Stimulated activated CD8-positive, alpha-beta memory T cell treated with anti-CD3 and anti-CD28 coated beads, Interleukin-15, amount 100 ng/mL, for 4 hours (primary cell): ENCODE measurements at places on chromosomes 3 and 15.

DNA sequence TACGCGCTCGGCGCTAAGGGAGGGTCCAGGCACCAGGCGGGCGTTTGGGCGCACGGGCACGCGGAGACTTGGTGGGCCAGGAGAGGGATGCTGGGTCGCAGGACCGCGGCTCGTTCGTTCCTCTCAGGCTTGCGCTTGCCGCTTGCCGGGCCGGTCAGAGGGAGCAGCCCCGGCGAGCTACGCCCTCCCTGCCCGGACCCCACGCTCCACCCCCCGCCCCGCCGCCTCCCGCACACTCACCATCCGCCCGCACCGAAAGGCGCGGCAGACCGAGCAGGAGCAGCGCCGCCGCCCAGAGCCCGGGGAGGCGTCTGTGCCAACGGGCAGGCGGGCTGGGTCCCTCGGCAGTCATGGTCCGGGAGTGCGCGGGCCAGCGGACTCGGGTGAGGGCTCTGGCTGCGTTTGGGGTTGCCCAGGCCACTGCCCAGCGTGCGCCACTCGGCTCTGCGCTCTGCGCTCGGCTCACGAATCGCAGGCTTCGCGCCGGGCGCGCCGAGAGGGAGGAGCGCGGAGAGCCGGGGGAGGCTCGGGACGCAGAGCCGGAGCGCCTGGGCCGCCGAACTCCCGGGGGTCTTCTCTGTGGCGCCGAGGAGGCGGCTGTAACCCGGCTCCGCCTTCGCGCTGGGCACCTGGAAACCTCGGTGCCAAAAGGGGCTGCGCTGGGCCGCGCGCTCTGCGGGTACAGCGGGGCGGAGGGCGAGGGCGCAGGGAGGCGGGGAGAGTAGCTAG, at the start of gene SUSD5:
Gene SUSD5 (minus strand): TSS at position 365 of the 729 bp plus-strand sequence. CDS start 13 bp downstream, at position 352.
- no peak for DNase-seq

DNA sequence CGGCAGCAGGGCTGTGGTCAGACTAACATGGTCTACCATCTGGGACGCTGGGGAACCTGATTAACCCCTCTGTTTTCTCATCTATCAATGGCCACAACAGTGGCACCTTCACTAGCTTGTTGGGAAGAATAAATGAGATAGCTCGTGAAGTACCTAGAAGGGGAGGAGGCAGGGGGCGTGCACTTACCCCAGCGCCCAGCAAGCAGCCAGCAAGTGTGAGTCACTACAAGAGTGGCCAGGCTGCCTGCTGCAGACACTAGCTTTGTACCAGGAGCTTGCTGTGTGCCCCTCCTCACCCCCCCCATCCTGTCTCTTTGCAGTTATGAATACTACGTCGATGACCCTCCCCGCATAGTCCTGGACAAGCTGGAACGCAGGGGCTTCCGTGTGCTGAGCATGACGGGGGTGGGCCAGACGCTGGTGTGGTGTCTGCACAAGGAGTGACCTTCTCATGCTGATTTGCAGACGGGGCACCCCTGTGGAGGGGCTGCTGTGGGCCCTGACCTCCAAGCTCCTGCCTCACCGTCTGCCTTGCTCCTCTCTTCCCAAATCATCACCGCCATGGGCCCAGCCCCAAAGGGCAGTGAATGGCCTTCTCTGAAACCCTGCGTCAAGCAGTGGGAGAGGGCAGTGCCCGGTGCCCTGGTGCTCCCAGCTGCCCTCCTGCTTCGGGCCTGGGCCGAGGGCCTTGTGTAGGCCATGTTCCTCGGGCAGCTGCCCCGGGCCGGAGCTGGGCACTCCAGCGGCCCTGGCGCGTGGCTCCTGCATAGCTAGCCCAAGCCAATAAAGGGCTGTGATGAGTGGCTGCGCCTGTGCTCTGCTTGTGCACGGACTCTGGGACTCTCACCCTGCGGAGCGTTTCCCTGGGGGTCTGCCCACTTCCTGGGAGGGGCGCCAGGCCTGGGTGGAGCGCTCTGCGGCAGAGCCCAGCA, 2.6 kb upstream of the C15orf62 start:
- no peak for DNase-seq

DNA sequence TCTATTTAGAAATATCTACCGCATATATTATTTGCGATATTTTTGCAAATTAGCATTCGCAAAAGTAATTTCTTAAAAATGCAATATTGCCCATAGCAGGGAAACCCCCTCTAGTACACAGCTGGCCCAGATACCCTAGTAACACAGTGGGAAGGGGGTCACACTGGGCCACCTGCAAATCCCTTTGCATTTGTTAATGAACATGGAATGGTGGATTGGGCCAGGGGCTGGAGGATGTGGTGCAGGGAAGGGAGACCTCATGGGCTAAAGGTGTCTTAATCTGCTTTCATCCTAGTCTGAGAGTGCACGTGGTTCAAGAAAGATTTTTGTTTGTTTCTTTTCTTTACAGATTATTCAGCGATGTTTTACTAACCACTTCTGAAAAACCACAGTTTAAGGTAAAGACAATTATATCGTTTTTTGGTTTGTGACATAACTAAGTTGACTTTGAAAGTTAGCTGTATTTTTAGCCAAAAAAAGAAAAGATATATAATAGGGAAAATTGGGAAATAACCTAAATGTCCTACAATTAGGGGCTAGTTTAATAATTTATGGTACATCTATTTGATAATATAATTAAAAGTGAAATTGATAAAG, 30.0 kb downstream of the PDHB start:
- no peak for DNase-seq

DNA sequence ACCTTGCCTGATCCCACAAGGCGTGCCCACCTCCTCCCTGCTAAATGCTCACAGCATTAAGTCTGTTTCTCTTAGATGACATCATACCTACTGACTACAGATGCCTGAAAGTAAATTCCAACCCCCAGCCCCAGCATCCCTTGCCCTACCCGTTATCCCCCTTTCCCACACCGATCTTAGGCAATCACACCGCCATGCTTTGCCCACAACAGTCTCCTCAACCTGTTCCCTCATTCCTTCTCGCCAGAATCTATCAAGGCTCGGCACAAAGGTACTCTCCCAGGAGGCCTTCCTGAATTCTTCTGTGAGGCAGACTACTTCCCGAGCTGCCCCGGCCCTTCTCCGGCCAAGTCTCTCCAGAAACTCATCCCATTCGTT, 789 bp upstream of the SEC61A1 start:
- no peak for DNase-seq

DNA sequence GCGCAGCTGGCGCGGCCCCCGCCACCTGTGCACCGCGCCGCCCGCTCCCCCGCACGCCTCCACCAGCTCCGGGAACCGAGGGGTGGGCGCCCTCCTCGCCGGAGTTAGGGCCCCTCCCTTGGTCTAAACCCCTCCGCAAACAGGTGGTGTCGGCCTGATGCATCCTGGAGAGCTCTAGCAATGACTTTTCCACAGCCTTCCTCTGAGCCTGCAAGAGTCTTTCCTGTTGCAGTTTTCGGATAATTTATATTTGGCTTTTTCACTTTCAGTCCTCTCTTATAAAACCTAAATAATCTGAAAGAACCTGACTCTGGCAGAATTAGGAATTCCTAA, 334 bp upstream of the IGSF11 start:
- no peak for DNase-seq

GRCh38 chr3:124745756-124746155, 15.5 kb downstream of the UMPS start:
- DNase-seq: no peak

DNA sequence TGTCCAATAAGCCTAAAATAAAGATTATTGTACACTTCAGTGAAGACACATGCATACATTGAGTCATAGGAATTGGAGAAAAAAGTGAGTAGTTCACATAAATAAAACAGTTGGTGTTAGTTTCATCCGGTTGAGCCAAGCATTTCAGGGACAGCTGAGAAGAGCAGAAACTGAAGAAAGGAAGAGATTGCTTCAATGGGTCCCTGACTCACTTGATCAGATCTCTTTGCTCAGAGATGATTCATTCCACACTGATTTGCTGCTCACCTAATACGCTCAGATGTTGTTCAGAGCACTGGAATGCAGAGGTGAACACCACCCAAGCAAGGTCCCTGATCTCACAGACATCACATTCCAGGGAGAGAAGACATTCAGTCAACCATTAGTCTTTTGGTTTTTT, 93.7 kb downstream of the RAD18 start:
- DNase-seq: no peak
